ENCODE measurements at places on chromosomes 3 and 15. TPM values are rescaled to one million over a fixed set of nuclear protein-coding genes. Genes with fewer than 3 reads are reported as not detected.

EOMES gene
- total RNA-seq: 0.67 TPM

GNAT1 gene
- total RNA-seq: not detected

- no peak for ATAC-seq
Measured at GRCh38 chr3:191338177-191338488, 7.8 kb upstream of the UTS2B start.

- ATAC-seq: no peak
Measured at GRCh38 chr15:49255966-49256759, 86.1 kb downstream of the GALK2 start.

GRCh38 chr3:46881596-46882376, 4.3 kb downstream of the PTH1R start:
- peak; percentile 66 for ATAC-seq

ZNF639 gene
- total RNA-seq: 97.8 TPM

LRIG1 gene
- 148 TPM for total RNA-seq

DNA sequence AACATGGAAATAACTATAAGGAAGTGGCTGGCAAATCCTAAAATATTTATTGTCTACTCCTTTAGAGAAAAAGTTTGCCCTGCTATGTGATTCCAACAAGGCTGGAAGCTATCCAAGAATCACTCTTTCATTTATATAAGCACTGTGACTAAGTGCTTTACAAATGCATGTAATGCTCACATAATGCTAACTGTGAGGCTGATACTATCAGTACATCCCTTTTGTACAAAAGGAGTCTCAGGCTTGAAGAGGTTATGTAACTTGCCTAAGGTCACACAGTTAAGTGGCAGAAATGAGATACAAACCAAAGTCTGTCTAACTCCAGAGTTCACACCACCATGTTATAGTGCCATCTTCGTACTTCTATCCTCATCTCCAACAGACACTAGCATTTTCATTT, 17.0 kb downstream of the TOPBP1 start:
- ATAC-seq: no peak

DNA sequence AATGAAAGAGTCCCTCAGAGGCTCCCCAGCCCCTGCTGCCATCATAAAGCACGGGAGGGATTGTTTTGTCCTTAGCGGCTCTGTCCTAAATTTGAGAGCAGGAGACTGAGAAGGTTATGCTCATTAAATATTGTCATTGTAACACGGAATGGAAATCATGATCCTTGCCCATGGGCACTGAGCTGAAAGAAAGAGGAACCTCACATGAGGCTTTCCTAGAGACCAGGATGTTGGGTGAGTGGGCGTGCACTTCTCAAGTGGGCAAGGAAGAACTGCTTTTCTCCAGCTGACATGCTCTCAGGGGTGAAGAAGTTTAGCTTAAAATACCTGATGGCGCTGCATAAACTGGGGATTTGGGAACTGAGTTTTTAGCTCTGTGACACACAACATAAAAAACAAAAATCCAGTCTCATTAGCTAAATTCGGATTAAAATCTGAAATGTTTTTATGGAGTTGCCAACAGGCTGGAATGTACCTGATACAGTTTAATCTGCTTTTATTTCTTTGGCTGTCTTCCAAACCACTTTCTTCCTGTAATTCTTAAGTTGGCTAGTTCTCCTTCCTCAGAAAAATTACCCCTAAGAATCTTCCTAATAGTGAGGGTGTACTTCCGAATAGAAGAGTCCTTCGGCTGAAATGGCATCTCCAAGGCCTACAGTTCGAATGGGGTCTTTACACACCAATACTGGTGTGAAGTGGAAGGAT, 31.7 kb downstream of the ADPGK start:
- no peak for ATAC-seq

GRCh38 chr3:39112113-39112512, 4.6 kb downstream of the TTC21A start:
- ATAC-seq: no peak

GRCh38 chr3:129323651-129324294, 45.1 kb downstream of the HMCES start:
- ATAC-seq: no peak

DNA sequence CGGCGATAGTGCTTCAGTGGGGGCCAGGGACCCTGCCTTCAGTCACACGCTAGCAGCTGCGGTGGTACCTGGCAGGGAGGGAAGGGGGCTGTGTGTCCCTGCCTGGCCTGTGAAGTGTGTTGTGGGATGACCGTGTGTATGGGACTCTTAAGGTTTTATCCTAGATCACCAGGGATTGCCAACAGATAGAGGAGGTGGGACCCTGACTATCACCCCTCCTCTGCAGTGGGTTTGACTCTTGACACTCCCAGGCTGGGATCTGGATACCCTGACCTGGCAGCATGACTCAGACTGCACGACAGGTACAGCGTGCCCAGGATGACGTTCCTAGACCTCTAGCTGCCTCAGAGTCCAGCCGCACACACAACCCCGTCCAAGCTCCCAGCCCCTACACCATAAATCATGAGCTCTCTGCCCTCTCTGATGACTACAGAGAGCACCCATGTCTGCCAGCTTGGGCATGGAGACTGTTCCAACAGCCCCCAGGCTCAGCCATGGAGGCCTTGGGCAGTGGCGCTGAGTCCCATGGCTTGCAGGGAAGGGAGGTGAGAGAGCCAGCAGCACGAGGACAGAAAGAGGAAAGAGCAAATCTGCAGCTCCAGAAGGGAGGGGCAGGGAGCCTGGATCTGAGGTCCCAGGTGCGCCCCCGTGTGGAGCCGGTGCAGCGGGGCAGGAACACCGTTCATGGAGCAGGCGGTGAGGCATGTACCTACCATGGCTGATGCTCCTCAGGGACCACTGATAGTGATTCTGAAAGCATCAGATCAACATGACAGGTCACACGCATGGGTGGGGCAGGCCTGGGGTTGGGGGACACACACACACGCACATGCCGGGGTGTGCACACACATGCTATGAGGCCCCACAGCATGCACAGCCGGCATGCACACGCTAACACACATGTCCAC, 71.0 kb downstream of the ADAMTS7 start:
- ATAC-seq: no peak

CFAP92 gene
- 0.96 TPM for total RNA-seq

DNA sequence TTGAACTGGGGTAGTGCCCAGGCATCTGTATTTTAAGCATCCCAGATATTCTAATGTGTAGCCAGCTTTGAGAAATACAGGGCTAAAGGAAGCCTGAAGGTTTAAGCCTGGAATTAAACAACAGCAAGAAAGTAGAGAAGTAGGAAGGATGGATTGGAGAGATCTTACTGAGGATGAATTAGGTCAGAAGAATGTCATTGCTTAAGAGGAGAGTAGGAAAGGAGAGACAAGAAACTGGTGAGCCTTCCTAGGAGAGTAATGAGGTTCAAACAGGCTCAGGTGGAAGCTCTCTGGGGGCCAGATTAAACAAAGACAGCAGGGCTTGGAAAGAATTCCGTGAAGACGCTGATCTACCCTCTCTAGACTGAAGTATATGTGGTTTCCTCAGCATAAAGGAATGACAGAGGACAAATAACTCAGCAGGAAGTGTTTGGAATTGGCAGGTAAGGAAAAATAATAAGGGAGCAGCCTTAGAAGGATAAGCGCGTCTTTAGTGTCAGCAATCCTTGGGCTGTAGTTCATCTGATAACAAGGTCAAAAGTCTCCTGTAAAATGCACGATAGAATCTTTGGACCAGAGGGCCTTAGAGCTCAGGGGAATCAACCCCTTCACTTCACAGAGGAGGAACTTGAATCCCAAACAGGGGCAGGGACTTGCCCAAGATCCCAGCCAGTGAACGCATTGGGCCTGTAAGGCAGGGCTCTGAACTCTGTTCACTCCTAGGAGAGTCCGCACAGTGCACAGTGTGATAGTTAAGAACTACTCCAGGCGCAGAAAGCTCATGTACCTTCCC, 90.9 kb downstream of the TP63 start:
- no peak for ATAC-seq

GRCh38 chr3:16012086-16012485, 162.4 kb upstream of the GALNT15 start:
- ATAC-seq: no peak

SLC27A2 gene
- 0.22 TPM for total RNA-seq

DNA sequence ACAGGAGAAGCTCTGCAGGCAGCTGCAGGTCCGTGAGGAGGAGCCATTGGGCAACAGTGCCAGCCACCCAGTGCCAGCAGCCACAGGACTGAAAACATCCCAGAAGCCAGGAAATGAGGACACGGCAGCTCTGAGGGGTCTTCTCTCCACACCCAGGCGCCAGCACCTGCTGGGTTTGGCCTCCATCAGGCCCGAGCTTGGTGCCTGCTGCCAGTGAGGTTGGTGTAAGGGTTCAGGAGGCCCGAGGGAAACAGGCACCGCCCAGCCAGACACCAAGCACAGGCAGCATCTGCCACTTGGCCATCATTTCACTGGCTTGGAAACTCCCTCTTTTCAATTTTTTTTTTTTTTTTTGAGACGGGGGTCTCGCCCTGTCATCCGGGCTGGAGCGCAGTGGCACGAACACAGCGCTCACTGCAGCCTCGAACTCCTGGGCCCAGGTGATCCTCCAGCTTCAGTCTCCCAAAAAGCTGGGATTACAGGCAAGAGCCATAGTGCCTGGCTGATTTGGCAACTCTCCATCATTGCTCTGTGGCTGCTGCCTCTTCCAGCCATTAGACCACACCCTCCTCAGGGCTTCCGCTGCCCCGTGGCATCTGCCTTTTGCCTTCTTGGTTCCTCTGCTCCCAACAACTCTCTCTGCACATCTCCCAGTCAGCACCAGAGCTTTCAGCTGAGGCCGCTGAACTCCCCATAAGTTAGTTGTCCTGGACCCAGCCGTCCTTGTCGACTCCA, 1.5 kb upstream of the ITIH3 start:
- ATAC-seq: no peak

TGM5 gene
- total RNA-seq: not detected

DNA sequence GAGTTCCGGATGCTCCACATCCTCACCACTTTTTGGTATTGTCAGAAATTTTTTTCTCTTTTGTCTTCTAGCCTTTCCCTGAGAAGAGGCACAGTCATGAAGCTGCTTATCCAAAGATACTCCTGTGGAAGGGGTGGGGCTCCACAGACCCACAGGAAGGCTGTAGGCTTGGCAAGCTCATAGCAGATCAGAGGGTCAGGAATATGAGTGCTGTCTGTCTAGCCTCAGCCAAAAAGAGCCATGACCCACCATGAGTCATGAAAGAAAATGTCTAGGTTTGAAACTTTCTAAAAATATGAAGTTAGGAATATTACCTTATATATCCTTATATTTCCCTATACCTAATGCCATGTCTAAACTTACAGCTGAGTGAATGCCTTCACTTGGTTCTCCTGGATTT, 118.2 kb upstream of the THBS1 start:
- no peak for ATAC-seq

GRCh38 chr3:187586226-187586625, 84.0 kb downstream of the SST start:
- no peak for ATAC-seq

- ATAC-seq: peak; percentile 84
Measured at GRCh38 chr3:33787328-33788009, 11.0 kb upstream of the PDCD6IP start.

MYH15 gene
- total RNA-seq: not detected

DNA sequence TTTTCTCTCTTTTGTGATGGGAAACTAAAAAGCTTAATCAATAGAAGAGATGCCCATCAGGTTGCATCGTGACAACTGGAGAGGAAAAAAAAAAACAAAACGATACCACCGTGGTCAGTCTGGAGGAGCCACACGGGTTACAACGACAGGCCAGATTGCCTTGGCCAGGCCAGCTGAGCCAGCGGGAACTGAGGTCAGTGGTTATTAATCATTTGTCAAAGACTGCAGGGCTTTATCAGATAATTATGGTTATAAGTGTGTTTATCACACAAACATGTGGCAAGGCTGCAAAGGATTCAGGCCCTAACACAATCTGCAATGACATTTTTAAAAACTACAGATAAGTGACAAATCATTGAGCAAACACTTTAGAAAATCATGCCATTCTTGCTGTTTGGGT, 135.0 kb upstream of the FAM3D start:
- ATAC-seq: no peak

DNA sequence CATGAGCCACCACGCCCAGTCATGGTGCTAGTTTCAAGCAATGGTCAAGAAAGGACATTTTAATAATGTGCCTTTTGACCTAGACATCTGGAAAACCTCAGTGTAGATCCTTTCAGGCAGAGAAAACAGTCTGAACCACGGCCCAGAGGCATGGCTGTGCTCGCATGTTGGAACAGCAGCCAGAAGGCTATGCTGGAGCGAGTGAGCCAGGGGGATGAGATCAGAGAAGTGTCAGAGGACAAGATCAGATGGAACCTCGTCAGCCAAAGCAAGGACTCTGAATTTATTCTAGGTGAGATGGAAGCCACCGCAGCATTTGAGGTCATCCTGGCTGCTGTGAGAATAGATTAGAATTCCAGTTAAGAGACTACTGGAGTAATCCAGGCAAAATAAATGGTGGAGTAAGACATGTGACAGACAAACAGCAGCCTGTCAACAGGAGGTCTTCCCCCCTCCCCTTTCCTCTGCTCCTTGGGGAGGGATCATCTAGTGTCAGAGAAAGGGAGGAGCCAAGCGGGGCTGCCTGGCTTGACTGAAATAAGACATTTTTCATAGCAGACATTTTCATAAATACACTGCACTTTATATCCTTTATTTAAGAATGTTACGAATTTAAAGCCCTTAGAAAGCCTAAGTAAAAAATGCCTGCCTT, 40.4 kb upstream of the ACKR4 start:
- ATAC-seq: peak; percentile 90

DNA sequence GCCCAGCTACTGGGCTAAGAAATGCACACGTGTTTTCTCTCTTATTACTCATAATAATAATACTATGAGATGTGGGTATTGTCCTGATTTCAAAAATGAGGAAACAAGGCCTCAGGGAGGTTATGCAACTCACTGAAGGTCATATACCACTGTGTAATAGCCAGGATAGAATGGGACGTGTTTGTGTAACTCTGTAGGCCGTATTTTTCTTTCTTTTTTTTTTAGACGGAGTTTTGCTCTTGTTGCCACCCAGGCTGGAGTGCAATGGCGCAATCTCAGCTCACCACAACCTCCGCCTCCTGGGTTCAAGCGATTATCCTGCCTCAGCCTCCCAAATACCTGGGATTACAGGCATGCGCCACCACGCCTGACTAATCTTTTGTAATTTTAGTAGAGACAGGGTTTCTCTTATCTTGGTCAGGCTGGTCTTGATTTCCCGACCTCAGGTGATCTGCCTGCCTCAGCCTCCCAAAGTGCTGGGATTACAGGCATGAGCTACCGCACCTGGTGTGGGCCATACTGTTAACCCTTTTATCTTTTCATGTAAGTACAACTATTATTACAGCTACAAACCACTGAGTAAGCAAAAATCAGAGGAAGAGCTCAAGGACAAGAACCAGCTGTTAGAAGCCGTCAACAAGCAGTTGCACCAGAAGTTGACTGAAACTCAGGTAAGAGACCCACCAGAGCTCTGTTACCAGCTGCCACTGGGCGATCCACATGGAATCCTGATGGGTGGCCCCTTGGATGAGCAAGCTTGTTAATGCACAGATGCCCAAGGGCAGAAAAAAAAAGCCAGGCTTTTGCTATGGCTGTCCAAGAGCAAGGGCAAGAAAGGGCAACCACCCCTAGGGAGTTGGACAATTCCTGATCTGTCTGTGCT, 6.7 kb downstream of the KNSTRN start:
- peak; percentile 41 for ATAC-seq

CCDC191 gene
- 3.5 TPM for total RNA-seq

PSTPIP1 gene
- total RNA-seq: 7.5 TPM

- ATAC-seq: peak; percentile 72
Measured at GRCh38 chr3:73719413-73719851, 94.7 kb upstream of the PDZRN3 start.

- no peak for ATAC-seq
Measured at GRCh38 chr3:187788984-187789857, 44.0 kb upstream of the BCL6 start.

Data from gastroesophageal sphincter (tissue), 4 donors.